ENCODE measurements at places on chromosomes 2 and 18.

GRCh38 chr2:124663645-124663997, 638.5 kb downstream of the CNTNAP5 start:
- DNase-seq, result no peak

DNA sequence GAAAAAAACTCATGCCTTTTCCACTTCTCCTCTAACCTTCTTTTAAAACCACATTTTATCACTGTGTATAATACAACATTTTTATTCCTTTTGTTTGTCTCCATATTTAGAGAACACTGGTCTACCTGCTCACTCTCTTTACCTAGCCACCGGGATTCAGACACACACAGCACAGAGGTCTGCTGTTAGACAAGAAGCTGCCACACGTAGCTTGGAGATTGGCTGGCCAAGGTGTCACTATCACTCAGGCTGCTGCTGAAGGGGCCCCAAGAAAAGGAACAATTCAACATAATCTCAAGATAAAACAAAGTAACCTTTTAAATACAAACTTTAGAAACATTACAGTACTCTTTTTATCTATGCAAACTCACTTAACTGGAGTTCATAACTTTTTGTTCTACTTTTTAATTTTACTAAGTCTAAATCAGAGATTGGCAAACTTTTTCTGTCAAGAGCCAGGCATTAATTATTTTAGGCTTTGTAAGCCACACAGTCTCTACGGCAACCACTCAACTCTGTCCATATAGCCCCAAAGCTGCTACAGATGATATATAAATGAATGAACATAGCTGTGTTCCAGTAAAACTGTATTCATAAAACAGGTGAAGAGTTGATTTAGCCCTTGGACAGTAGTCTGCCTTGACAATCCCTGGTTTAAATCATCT, 25.8 kb downstream of the FEZ2 start:
- DNase-seq, result no peak

GRCh38 chr2:62297624-62298010, 101.7 kb downstream of the B3GNT2 start:
- DNase-seq, result no peak

DNA sequence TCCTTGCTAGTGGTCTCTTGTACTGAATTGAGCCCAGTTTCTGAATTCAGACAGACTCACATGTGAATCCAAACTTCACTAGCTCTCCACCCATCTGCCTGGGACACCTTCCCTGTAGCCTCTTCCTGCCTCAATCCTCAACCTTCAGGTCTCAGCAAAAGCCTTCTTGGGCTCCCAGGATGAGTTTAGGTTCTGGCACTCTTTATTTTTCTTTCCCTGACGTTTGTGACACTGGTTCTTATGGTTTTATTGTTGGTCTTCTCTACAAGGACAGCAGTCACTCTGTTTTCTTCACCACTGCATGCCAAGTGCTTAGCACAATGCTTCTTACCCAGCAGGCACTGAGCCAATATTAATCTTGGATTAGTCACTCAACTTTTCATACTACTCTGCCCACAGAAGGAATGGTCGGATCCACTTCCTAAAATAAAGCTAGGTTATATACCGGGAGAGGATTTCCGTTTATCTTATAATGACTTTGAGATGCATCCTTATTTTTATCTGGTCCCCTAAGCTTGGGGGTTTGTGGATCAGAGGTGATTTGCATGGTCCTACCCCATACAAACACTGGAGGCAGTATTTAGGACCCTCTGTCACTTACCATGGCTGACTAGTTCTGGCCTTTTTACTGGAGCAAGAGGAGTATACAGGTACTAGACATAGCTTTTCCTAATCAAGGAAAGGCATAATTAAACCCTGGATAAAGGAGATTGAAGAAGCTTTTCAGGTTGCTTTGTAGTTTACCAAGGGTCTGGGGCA, 186.3 kb downstream of the MYCN start:
- peak; percentile 26 for DNase-seq

DNA sequence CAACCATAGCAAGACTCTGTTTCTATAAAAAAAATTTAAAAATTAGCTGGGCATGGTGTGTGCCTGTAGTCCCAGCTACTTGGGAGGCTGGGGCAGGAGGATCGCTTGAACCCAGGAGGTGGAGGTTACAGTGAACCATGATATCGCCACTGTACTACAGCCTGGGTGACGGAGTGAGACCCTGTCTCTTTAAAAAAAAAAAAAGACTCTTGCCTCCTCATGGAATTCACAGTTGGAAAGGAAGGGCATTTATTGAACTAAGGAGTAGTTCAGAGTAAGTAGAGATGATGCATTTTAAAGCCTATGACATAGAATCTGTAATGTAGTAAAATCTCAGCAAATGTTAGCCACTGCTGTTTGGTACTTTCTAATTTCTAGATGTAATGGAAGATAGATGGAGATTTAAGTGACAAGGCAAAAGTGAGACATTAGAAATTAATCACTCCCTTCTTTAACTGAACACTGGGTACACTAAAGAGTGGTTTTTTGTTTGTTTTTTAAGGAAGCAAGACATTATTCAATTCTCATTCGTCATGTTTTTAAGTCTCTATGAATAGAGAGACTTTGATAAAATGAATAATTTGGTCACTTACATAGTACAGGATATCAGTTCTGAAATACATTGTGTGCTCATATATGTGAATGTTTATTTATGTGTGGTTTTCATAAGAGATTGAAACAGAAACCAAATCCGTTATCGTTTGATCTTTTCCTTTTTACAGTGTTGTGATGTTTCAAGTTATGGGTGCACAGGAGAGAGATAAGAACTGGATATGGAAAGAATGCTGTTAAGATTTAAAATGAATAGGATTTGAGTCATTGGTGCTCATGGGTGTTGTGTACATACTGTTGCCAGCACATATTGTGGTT, 186.1 kb upstream of the STON1 start:
- DNase-seq, result no peak

- no peak for DNase-seq
These were observed 207.7 kb upstream of the COL3A1 start for GRCh38 chr2:188766471-188766856.

DNA sequence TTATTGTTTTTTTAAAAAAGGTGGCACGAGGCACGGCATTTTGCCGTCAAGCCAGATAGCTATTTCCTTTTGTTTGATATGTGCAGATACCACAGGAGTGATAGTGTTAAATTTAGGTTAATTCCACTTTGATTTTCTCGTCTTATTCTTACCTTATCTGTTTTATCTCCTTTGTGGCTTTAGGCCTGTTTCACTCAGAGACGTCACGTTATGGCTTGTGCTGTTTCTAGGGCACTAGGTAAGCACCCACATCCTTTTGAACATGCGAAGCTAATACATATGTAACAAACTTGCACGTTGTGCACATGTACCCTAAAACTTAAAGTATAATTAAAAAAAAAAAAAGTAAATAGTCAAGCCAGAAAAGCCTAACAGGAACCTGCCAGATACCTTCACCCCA, 57.8 kb downstream of the C18orf63 start:
- peak; percentile 45 for DNase-seq

DNA sequence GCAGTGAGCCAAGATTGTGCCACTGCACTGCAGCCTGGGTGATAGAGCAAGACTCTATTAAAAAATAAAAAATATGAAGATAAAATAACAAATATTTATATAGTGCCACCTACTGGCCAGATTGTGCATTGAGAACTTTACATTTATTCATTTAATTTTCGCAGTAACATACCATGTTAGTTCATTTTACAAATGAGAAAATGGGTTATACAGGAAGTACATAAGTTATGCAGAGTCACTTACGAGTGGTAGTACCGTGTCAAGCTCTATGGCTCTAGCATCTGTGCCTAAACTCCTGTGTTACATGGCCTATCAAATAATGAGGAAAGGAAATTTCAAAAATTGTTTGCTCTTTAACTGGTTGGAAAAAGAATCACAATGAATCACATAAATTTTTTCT, 27.9 kb downstream of the RIF1 start:
- no peak for DNase-seq

- DNase-seq, result no peak
These were observed 1.4 kb downstream of the NEDD4L start for GRCh38 chr18:58045242-58046092.

DNA sequence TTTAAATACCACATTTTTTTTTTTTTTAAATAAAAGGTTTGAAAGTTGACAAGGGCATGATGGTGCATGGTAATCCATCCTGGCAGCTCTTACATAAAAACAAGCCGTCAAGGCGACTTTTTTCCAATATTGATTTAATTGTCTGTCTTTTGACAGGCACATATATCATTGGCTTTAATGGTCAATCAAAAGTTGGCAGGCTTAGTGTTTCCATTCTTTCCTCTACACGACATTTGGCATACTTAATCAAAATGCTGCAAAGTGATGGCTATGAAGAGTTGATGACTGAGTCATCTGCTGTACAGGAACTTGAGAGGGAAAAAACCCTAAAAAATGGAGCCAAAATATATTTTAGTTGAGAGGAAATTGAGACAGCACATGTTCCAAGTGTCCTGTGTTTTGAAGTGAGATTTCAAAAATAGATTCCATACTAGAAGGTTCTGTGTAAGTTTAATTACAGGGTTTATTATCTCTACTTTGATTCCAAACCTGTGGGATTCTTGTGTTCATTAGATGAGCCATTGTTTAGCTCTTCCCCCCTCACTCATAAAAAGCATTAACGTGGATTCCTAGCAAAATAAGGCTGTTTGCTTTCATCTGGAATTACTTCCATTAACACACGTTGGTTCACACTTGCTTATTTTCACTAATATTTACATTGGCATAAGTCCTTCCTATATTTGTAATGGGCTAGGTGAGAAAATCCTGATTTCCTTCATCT, 3.2 kb downstream of the TSHZ1 start:
- no peak for DNase-seq

DNA sequence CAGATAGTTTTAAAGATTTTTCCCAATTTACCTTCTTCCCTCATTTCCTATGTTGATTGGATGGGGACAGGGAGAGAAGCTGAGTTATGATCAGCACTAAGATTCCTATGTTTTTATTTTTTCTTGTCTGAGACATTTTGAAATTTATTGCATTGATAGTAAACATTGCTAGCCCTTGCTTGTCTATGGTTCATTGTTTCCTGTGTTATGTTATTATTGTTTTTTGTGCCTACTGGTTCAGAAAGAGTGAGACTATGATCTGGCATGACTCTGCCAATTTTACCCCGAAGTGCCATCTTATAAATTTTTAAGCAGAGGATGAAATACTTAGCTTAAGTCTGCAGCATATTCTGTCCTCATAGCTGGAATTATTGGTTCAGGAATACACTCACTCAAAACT, 478.5 kb downstream of the MBD2 start:
- no peak for DNase-seq

GRCh38 chr2:468648-469336, 180.9 kb upstream of the ALKAL2 start:
- peak; percentile 78 for DNase-seq

- DNase-seq, result no peak
These were observed 32.3 kb downstream of the EML6 start for GRCh38 chr2:54755641-54756326.

GRCh38 chr2:14616342-14616741, 16.2 kb upstream of the LRATD1 start:
- no peak for DNase-seq

DNA sequence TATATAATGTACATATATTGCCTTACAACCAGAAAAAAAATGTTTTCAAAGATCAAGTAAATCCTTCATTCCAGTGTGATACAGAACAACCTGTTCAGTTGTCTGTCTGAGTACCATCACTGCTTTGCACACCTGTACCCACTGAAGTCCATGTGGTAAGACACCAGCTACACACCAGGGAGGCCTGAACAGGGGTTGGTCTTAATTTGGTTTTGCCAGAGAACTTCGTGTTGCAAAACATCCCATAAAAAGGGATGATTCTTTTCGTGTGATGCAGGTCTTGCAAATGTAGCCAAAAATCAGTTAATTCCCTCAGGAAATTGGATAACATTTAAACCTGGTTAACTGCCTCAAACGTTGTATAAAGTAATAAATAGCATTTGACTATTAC, 73.7 kb upstream of the SLC1A4 start:
- no peak for DNase-seq

DNA sequence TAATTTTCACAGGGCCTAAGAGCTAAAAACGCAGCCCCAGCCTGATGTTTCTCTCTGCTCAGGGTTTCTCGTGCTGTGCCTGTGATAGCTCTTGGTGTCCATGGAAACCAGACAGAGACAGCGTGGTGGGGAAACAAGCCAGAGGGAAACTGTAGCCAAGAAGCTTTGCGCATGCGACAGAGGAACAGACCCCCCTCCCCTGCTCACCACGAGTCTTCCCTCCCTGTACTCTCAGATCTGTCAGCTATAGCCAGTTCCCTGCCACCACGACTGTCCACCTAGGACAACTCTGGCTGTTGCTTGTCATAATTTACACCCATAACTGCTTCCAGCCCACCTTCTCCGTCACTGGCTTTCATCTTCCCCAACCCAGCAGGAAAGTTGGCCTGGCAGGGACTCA, 13.2 kb upstream of the DNAJC27 start:
- DNase-seq, result no peak

GRCh38 chr2:166042356-166042755, 85.5 kb downstream of the SCN1A start:
- no peak for DNase-seq

- no peak for DNase-seq
These were observed 587 bp downstream of the SUMO1 start for GRCh38 chr2:202237787-202238233.

DNA sequence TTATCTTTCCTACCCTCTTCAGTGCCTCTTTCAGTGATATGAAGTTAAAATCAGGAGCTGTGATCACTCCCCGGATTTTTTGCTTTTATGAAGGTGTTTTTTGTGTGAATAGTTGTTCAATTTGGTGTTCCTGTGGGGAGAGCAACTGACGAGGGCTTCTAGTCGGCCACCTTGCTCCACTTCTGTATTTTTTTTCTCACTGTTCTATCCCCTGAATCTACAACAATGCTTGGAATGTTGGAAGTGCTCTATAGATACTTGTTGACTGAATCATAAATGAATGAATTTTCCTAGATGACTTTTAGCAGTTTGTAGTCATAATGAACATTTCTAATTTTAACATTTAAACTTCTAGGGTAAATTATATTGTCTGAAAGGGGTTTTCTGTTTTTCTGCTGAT, 247.3 kb downstream of the ZNF385B start:
- no peak for DNase-seq
